ENCODE measurements at places on chromosomes 3 and 15.
A peak's percentile ranks its signal among the peaks of the same experiment; 100 is the strongest.

GRCh38 chr3:192080336-192080735, 619.4 kb downstream of the PYDC2 start:
- no peak for DNase-seq

DNA sequence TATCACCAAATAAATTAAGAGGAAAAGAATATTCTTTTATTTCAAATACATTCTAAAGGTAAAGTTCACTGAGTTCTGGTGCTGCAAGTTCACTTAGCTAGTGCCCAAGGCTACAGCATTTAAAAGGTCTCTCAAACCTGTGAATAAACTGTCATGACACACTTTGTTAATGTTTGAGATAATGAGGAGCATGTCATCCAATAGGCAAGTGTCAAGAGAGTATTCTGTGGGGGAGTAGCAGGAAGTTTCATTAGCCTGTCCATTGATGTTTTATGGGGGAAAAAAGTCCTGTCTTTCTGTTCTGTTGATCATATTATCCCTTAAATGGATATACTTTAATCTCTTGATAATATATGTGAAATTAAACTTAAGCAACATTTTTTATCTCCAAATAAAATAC, 4.0 kb downstream of the SPESP1 start:
- DNase-seq: no peak

DNA sequence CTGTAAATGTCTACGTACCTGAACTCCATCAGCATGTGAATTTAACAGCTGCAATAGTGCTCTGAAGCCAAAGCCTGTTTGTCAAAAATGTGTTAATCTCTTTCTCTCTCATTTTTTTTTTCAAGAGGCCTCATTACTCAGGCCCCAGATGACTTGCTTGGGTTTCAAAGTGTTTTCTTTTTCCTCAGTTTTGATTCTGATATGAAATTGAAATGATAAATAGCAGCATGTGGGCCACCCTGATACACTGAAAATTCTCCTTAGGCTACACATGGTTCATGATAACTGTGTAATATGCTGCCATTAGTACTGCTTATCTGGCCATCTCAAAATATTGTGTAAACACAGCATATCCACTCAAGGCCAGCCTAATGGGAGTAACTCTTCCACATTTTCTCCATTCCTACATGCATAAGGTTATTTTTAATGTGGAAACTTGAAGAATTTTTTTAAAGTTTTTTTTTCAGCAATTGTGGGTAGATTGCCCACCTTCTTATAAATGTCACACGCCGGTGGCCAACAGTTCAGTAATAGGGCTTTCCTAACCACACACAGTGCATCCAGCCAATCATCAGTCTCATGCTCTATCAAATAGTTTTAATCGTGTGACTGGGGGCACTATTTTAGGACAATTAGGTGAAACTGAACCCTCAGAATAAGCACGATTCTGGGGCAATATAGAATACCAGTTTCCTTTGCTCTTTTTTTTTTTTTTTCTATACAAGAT, 13.1 kb upstream of the DENND4A start:
- no peak for DNase-seq

- no peak for DNase-seq
These were observed 1.8 kb downstream of the NME9 start for GRCh38 chr3:138327831-138328230.

DNA sequence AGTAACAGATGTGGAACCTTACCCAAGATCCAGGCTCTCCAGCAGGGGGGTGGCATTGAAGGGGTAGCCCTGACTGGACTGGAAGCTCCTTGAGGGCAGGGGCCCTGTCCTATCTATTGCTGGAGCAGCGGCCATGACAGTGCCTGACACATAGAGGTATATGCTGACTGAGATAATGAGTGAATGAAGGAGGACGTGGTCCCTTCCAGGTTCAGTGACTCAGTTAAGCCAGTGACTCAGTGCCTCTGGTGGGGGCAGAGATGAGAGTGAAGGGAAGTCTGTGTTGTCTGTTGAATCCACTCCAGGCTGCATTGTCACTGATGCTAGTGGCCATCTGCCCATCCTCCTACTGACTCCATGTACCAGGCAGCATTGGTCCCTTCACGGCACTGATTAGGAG, 13.0 kb upstream of the CTXND1 start:
- DNase-seq: no peak

- DNase-seq: no peak
These were observed 167.0 kb upstream of the UBE2E2 start for GRCh38 chr3:23035927-23036640.

- DNase-seq: no peak
These were observed 36.9 kb upstream of the MYZAP start for GRCh38 chr15:57554812-57555179.

DNA sequence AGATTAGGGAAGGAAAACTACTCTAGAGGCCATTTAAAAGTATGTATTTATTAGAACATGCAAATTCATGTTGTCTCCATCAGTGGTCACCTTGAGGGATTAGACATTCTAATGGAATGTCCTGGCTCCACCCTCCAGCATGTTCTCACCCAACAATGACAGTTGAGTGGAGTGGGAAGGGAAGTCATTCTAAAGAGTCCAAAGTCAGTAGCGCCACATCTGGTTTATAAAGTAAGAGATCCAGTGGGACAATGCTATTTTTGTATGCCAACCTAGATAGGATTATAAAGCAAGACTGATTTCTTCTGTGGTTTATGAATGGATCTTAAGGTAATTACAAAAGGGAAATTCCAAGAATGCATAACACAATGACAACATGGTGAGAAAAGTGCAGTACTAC, 33.3 kb downstream of the SLC24A1 start:
- peak; percentile 16 for DNase-seq

- DNase-seq: no peak
These were observed 216.0 kb downstream of the DIPK2A start for GRCh38 chr3:144187531-144188210.

- DNase-seq: no peak
These were observed 174.7 kb upstream of the TPM1 start for GRCh38 chr15:62867844-62868243.

GRCh38 chr3:129838086-129838485, 55.4 kb downstream of the TMCC1 start:
- no peak for DNase-seq

GRCh38 chr3:192514754-192515663, 212.3 kb downstream of the FGF12 start:
- DNase-seq: no peak

DNA sequence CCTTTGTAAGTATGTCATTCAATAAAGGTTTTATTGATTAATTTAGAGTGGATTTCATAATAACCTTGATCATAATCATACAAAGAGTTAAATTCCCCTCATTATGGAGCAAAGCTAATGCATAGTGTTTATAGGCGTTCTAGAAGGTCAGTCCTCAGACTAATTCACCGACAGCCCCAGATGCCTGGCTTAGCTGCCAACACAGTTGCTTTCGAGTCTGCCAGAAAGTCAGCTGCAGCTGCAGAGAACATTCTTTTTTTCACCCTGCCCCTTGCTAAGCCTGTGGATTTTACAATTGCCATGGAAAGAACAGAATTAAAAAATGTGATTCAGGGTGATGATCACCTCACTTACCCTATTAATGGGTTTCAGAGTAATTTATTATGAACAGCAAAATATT, 21.2 kb downstream of the CADM2 start:
- DNase-seq: no peak

GRCh38 chr15:72538931-72539330, 64.8 kb downstream of the ARIH1 start:
- no peak for DNase-seq

DNA sequence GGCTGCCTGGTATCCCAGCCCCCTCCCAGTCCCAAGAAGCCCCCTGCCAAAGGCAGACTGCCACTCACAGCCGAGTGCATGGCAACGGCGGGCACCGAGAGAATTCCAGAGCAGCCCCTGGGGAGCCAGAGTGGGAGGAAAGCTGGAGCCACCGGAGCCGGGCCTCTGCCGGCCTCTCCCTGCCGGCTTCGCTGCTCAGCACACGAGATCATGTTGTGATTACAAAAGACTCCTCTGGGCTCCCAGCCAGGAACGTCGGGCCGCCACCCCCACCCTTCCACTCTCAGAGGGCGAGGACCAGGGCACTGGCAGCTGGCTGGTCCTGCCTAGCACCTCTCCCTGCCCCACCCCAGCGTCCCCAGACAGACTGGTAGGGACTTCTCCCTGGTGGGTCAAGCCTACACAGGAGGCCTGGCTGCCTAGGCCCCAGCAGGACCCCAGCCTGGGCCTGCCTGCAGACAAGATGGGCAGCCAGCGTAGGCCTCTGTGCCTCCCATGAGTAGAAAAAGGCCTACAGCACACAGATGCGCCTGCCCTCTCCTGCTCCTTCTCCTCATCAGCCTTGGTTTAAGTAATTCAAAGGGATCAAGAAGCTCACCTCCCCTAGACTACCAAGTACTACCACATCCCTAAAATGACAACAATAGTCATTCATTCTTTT, at the start of gene CCDC9B:
TSS of gene CCDC9B (minus strand) at position 200 of the 661 bp plus-strand sequence. CDS start at position 80, 120 bp downstream.
- DNase-seq: peak; percentile 81

DNA sequence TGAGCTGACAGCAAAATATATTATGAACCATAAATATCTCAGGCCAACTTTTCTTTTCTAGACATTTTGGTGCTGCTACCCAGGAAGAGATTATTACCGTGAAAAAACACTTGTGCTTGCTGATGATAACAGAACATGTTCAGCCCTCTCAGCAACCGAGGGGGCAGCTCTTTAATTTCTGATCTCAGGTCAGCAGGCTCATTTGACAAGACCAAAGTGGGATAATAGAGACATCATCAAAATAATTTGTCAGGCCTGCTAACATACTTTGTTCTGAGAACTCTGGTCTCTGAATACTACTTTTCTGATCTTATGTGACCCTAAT, 645.9 kb upstream of the KCNMB2 start:
- no peak for DNase-seq

DNA sequence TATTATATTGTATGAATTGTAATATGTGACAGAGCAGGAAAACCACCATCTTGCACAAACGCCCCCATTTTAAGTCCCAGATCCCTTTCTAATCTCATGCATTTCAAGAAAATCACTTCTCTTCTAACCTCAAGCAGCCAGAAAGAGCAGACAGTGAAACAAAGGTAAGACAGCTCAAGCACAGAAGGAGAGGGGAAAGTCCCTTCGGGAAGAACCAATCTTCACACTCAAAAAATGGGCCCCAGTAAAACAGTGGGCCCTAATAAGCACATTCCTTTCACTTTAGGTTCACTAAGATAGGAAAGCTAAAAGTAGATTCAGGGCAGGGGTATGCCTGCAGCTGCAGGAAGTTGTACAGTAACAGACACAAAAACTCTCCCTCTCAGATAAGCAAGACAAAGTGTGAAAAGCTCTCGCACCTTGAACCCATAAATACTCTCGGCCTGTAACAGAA, 1268.7 kb downstream of the SI start:
- DNase-seq: no peak

DNA sequence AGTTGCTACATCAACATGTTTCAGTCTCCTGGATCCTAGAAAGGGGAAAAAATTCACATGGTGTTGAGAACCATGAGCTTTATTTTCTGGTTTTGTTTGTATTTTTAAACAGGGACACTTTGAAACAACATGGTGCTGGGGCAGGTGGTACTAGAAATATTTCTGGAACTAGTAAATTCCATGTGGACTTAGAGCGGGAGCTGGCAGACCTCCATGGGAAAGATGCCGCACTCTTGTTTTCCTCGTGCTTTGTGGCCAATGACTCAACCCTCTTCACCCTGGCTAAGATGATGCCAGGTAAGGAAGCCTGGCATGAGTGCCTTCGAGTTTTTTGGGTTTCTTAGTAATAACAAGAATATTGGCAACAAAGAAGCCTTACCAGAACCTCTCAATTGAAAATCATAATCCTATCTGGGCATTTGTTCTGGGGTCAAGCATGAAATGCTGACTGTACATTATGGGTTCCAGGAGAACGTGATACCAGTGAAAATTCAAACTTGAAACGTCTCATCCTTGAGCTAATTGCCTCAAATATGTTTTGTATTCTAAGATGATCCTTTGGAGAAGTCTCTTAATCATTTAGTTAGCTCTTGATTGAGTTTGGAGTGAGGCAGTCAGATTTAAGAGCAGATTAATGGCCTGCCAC, 7.9 kb downstream of the ALAS1 start:
- DNase-seq: no peak

- peak; percentile 45 for DNase-seq
These were observed 40.6 kb upstream of the RBMS3 start for GRCh38 chr3:29240248-29240647.

- no peak for DNase-seq
These were observed 38.4 kb upstream of the FURIN start for GRCh38 chr15:90829942-90830440.

GRCh38 chr3:128077202-128077624, 25.0 kb downstream of the SEC61A1 start:
- DNase-seq: no peak

DNA sequence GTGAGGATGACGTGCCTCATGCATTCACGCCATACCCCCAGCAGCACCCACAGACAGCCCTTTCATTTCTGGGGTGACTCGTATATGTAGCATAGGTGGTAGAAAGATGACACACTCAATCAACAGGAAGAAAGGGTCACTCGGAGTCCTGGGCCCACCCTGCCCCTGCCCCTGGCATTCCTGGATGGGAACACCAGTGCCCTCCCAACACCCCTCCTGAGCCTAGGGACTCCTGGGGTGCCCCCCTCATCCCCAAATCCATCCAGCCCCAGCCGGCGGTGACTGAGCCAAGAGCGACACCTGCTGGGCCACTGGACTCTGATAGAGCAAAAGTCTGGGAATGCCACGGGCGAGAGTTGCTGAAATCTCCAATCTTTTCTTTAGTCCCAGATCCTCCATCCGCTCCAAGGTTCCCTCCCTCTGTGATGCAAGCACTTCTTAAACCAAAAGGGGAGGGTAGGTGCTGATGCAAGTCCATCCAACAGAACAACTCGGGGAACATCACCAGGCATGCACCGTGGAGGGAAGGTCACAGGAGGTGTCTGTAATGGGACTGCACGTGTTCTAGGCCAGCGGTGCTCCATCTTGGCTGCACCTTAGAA, 31.1 kb downstream of the ACAN start:
- DNase-seq: peak; percentile 21

DNA sequence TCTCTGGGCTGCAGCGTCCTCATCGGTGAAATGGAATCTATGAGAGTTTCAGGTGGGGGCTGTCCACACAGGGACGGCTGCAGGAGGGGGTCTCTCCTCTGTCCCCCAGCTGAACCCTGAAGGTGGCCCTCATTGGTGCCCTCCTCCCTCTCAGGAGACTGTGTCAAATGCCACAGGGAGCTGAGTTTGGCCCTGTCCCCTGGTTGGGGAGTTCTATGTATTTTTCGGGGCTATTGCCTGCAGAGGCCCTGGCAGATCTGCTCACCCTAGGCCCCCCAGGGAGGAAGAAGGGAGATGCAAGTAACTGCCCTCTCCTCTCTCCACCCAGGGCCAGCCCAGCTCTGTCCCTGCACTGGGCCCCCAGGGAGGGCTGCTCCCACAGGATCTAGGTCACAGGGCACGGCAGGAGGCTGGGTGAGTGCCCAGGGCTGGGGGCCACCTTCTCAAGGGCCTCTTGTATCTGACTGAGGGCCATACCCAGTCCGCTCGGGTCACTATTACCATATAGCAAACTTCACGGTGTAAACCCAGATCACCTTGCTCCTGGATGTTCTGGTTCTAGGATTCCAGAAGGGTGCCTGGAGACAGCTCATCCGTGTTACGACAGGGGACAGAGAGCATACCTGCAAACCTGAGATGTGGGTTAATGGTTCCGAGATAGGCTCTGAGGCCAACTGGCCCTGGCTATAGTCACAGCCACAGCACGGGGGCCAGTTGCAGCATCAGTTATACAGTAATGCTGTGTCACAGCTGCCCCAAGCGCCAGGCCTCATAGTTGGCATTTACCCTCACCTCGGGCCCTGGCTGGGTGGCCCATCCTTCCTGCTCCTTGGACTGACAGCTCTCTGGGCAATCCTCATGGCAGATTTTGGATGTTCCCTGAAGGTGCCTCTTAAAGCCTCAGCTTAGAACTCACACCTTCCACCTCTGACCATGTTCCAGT, 102.4 kb upstream of the PRR23E start:
- no peak for DNase-seq

- no peak for DNase-seq
These were observed 33.3 kb downstream of the SLC25A36 start for GRCh38 chr3:140974900-140975299.

Data from brain microvascular endothelial cell (primary cell).